Activated CD4-positive, alpha-beta T cell treated with anti-CD3 and anti-CD28 coated beads for 24 hours (primary cell): ENCODE measurements at places on chromosomes 11 and 22.

DNA sequence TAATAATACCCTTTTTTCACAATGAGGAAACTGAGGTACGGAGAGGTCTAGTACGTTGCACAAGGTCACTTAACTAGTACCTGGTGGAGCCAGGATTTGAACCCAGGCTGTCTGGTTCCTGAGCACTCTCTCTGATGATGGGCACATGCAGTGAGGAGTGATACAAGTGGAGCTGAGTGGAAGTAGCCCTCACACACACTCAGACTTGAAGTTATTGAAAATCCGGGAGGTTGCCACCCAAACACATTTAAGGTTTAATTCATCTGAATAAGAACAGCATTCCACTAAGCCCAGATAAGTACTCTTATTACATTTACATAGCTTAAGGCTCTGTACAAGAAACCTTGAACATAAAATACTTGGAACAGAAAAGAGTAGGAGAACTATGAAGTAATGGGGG is 4.8 kb downstream of the GRAP2 start:
- DNase-seq, result no peak

DNA sequence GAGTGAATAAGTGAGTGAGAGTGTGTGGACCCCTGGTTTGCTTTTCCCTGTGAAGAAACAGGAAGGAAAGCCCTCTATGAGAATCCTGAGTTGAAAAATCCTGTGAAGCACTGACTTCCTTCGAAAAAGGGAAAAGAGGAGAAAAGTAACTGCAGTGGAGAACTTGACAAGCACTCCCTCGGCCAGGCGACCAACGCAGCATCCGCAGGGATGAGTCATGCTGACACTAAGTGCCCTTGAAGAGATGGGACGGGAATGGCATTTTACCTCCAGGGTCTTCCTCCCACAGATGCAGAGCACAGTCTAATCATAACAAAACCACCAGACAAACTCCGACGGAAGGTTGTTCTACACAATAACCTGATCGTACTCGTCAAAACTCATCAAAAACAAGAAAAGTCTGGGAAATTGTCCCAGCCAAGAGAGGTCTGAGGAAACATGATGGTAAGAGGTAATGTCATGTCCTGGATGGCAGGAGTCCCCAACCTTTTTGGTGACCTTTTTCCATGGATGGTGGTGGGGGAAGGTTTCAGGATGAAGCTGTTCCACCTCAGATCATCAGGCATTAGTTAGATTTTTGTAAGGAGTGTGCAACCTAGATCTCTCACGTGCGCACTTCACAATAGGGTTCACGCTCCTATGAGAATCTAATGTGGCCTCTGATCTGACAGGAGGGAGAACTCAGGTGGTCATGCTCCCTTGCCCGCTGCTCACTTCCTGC is 132.2 kb upstream of the B3GAT1 start:
- no peak for DNase-seq

DNA sequence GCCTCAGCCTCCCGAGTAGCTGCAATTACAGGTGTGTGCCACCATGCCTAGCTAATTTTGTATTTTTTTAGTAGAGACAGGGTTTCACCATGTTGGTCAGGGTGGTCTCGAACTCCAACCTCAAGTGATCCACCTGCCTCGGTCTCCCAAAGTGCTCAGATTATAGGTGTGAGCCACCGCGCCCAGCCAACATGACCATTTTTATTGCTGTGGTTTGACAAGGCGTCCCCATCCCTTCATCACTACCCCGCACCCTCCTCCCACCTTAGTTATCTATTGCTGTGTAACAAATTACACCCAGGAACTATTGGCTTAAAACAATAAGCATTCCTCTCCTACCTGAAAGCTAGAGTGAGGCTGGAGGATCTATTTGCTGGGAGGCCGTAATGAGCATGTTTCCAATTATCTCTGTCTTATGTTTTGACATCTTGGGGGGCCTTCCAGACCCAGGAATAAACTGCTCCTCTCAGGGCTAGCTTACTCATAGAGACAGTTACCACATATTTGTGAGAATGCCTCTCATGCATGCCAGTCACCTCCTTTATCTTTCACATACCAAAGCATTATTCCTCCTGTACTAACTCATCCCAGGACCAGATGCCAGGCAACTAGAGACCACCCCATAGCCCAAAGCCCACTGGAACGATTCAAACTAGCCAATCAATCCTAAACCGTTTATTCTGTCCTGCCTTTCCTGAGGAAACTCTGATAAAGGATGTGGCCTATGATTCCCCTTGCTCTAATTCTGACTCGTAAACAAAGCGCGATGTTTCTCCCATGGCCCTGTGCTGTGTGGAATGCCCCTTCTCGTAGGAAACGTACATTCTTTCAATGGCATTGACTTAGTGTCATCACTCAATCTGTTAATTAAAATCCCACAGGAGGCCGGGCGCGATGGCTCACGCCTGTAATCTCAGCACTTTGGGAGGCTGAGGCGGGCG is 19.4 kb downstream of the SNU13 start:
- no peak for DNase-seq

DNA sequence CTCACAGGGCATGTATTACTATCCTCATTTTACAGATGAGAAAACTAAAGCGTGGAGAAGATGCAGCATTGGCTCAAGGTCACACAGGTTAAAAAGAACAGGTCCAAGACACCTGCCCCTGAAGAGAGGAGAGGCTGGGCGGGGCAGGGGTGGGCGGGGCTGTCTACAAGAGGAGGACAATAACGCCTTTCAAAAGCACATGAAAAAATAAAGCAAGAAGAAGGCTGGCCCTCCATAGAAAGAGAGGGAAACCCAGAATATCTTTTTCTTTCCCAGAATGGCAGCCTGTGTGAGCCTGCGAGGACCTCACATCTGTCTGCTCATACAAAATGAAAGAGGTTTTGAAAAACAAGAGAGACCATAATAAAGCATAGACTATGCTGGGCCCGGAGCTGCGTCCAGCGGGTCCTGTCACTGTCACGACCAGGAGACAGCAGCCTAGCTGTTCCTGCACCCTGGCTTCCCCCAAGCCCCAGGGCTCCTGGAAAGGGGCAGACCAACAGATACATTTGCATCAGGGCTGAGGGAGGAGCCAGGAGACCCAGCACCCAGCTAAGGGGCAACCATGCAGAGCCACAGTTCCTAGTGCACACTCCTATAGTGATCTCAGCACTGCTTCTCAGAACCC is 61.6 kb downstream of the DSCAML1 start:
- no peak for DNase-seq

DNA sequence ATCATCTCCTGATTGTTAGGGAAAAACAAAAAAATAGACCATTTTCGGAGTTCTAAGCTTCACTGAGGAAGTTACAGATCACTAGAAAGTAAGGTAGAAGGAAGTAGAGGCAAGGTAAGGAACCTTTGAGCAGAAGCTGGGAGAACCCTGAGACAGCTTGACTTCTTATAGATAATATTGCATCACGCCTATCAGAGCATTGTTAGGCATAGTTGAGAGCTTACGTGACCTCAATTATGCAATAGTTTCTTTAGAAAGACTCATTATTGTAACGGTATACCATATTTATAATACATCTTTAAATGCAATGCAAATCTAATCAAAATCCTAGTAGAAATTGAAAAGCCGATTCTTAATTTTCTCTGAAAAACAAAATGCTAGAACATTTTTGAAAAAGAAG is 4.9 kb downstream of the TBRG1 start:
- DNase-seq, result no peak

DNA sequence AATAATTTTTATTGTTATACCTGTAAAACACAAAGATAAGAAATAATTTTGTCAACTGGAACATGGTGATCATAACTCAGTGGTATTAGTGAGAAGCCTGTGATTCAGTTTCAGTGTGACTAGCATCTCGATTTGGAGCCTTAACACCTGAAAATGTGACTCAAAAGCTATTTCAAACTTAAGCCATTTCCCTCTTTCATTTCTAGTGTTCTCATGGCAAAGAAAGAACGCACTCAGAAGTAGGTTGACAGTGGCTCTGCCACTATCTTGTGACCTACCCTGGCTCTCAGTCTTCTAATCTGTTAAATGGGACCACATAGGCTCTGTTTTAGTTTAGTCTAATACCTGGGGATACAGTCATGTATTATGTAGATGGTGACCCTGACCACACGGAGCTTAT is 62.7 kb downstream of the ISX start:
- DNase-seq, result no peak

- DNase-seq, result peak; percentile 27
Measured at GRCh38 chr11:69352715-69353319, 58.9 kb downstream of the MYEOV start.

- no peak for DNase-seq
Measured at GRCh38 chr22:29623553-29624169, 20.2 kb downstream of the NF2 start.
